HCT116 (cell line): ENCODE measurements at places on chromosomes 5 and 9.

- no peak for DNase-seq
Observed at GRCh38 chr5:170444181-170444580, 55.0 kb upstream of the KCNMB1 start.

DNA sequence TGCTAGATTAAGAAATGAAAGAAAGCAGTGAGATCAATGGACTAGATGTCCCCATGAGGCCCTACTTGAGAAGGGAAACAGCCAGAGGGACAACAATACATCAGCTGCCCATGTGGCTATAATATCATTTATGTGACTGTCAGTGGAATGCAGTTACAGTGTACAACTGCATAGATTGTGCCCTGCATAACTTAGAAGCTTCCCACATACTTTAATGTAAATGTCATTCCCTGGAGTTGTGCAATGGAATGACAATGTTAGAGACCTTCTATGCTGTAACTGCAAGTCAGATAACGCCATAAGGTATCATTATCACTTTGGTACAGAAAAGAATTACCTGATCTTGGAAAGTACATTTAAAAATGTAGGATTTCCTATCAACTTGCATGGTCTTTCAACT, 67.4 kb downstream of the FBN2 start:
- DNase-seq = no peak

GRCh38 chr5:132901036-132901435, 27.6 kb downstream of the LEAP2 start:
- DNase-seq = no peak

GRCh38 chr5:134345996-134346395, 21.0 kb downstream of the CDKL3 start:
- DNase-seq = no peak

DNA sequence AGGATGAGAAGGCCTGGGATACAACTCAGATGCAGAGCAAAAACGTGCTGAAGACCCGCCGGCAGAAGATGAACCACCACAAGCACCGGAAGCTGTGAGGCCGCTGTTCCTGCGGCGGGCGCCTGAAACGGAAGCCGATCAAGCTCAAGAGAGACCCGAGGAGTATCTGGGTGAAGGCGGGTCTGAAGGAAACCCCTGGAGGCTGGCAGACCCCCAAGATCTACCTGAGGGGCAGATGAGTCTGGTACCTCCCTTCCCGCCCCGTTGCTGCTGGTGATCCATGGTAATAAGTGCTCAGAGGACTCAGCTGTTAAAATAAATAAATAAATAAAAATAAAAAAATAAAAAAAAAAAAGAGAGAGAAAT, 89.3 kb downstream of the BASP1 start:
- no peak for DNase-seq

GRCh38 chr9:115524453-115525059, 406.6 kb upstream of the TNC start:
- DNase-seq = peak; percentile 47

DNA sequence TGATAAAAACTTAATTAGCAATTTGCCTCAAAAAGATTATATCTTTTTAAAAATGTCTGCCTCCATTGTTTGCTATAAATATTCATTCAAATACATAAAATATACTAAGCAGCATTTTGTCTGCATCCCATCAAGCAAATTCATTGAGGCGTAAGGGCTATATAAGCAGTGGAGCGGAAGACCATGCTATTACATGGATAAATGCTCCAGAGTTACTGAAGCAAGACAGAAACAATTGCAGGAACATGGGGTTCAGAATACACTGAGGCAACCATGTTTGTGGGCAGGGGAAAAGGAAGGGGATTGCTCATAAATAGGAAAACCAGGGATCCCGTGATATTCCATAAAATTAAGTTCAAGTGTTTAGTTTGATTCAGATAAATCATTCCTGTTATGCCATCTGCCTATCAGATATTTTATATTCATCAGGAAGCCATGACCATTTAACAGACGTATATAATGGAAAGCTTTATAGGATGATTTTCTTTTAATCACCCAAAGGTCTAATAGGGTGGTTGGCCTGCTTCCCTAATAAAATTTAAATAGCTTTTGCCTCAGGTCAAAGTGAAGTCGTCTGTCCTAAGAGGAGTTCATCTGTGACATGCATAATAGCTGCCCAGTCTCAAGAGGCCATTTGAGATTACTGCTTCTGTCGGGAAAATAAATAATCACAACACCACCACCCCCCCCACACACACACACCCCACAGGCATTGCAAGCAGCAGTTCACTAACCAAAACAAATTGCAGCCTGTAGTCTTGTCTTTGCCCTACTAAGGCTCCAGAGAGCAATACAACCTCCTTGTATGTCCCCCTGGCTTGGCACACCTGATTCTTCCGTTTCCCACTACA, 105.2 kb downstream of the RASEF start:
- DNase-seq = no peak

GRCh38 chr9:108270051-108270450, 585.7 kb downstream of the ACTL7B start:
- DNase-seq = no peak

DNA sequence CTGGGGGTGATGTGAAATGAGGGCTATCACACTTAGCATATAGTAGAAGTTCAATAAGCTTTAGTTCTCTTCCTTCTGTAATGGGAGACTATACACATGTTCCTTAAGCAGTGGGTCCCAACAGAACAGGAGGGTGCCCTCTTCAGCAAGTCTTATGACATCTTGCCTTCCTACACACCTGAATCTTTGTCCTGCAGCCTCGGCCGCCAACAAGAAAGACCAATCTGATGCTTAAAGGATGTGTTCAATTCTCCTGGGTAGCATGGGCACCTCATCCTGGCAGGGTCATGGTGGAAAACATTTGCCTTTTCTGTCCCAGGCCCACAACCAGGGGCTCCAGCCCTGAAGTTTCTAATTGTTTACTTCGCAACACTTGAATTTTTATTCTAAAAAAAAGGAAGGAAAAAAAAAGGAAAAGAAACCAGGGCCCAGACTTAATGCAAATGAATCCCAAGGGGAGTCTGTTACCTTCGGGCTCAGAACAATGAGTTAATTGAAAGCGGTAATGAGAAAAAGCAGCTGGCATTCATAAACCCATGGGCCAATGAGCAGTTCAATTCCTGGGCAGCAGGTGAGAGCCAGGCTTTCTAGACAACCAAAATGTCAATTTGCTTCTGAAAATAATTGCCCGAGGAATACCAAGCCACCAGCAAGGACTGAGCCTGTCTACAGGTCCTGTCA, 26.2 kb upstream of the SMAD5 start:
- no peak for DNase-seq

DNA sequence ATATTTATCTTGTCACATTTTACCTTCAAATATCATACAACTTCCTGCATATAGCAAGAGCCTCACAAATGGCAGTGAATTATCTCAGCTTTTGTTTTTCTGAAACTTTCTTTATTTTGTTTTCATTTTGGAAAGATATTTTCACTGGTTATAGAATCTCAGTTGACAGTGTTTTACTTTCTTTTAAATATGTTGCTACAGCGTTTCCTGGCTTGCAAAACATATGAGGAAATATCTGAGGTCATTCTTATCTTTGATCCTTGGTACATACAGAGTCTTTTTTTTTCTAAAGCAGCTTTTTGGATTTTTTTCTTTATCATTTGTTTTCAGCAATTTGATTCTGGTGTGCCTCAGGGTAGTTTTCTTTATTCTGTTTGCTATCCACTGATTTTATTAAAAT, 77.6 kb upstream of the CEP78 start:
- DNase-seq = no peak

GRCh38 chr5:137491121-137491520, 8.0 kb downstream of the SPOCK1 start:
- no peak for DNase-seq

- DNase-seq = no peak
Observed at GRCh38 chr5:143679777-143680176, 132.2 kb upstream of the HMHB1 start.

DNA sequence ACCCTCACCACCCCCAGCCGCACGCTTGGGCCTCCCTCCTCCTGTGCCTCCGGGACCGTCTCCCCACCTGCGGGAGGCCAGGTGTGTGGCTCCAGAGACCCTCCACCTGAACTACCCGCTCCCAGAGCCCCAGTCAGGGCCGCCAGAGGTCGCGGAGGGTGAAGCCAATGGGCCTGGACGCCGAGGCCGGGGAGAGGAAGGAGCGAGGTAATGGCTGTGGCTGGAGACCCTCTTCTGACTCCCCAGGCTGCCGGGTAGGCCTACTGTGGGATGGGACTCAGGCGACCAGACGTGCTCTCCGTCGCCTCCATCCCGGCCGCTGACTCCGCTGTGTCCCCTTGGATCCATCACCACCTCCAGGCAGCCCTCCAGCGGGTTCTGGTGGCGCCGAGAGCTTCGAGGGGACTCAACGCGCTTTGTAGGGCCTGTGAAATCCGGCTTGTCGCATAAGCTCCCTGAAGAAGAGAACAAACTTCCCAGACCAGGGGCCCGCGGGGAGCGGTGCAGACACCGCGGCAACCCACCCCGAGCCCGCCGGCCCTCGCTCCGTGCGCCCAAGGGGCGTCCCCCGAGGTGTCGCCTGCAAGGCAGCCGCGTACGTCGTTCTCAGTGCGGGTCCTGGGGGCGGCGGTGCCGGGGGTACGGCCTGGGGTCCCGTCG, 12.6 kb downstream of the IRX2 start:
- DNase-seq = no peak

DNA sequence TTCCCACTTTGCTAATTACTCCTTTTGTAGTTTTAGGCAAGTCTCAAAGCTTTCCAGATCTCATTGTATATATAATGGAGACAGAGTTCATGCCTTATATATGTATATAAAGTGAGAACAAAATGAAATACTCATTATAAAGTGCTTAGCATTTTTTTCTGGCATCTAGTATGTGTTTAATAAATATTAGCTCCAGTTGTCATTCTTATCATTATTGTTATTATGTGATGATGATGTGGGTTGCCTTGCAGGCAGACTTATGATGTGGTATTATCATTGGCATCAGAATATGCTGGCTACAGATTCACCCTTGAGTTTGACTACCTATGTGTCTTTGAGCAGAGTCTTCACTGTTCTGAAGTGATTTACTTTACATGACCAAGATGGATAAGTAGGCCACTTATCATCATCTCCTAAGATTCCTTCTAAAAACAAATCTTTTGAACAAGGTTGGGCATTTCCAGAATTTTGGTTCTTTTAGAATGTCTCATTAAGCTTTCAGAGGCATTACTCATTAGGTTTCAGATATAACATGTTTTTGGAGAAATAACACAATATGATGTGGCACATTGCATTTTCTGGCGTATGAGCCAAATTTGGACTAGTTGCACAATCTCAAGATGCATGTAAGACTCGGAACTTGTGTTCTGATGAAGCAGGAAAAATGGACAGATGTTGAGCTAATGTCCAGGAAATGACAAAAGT, 145.6 kb upstream of the TNC start:
- no peak for DNase-seq

DNA sequence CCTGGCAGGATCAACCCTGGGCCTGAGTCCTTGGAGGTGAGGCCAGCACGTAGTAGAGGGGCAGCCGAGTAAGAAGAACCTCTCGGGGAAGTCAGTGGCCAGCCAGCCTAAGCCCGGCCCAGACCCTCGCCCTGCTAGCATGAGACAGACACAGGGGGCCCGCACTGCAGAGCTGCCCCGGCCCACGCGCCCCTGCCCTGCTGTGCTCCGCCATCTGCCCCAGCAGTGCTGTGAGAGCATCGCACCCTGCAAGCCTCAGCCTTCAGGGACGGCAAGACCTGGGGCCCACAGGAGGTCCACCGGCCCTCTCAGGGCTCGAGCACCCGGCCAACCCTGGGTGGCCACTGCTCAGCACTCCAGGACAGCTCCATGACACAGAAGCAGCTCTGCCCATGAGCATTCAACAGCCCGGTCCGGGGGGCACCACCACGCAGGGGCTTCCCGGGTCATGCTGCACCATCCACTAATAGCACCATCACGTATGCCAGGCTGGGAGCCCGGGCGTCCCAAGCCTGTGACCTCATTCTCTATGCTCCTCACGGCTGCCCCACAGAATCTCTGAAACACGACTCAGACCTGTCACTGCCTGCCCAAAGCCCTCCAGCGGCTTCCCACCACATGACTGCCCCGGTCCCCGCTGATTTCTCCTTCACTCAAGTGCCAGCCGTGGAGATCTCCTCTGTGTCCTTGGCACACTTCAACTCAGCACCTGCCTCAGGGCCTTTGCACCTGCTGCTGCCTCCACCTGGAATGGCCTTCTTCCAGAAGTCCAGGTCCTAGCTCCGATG, 38.1 kb downstream of the ADAMTS2 start:
- no peak for DNase-seq

DNA sequence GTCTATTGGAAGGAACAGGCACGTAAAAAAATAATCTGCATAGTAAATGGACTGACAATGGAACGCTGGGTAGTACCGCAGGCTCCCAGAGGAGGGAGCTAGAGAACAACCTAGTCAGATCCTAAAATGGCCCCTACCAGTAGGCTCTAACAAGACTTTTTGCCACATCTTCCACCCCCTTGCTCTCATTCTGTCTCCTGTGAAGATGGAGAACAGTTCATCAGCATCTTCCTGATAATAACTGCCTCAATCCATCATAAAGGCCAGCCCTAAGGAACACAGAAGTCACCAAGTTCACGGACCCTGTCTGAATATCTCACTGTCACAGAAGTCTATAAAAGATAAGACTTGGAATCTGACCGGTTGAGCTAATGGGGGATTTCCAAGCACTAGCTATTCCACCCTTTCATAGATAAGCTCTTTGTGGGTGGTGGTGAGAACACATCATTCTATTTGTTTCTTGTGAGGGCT, 133.4 kb downstream of the SLC1A3 start:
- peak; percentile 73 for DNase-seq

- no peak for DNase-seq
Observed at GRCh38 chr5:176381423-176381822, 7.0 kb downstream of the NOP16 start.

DNA sequence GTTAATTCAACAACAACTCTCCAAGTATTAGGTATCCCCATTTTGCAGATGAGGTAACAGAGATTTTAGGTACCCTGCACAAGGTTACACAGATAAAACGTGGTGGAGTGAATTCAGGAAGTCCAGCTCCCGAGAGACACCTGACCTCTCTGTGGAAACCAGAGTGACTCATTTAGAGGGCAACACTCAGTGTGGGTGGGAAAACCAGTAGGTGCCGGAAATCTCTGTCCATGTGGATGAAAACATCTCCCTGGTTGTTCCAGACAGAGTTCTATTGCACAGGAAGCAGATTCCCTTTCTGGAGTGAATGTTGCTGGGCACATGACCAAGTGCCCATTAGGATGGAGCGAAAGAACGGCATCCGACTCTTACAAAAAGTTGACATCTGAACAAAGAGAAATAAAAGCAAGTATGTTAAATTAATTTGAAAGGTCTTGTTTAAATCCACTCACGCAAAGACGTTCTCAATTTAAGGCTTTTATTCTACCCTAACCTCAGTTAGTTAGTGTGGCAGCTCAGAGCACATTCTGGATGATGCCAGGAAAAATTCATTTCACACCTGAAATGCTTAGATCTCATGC, 391.9 kb upstream of the WWC1 start:
- no peak for DNase-seq

GRCh38 chr5:128083811-128084227, 253 bp downstream of the SLC12A2 start:
- DNase-seq = no peak
